SK-N-DZ (cell line): ENCODE measurements at places on chromosomes 5 and 9.

- DNase-seq, result no peak
Measured at GRCh38 chr5:143699121-143699520, 112.8 kb upstream of the HMHB1 start.

- DNase-seq, result no peak
Measured at GRCh38 chr5:179314606-179315355, 30.5 kb downstream of the ADAMTS2 start.

GRCh38 chr5:138282920-138283742 is 8.7 kb upstream of the GFRA3 start:
- DNase-seq, result peak; percentile 56

DNA sequence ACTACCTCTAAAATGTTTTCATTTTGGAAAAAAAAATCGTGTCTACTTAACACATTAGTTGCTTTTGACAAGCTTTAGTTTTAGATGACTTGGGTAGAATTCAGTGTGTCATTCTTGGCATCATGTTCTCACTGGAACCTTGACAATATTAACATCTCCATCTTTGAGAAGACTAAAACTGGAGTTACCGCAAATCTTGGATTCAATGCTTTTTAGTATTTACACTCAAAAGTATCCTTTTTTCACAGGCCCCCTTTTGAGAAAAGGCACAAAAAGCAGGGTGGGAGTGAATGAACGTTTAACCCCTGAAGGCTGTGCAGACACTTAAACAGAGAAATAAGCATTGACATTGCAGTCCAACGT is 549.1 kb downstream of the CSNK1G3 start:
- no peak for DNase-seq

- DNase-seq, result peak; percentile 56
Measured at GRCh38 chr5:149268928-149269557, 2.6 kb upstream of the AFAP1L1 start.

DNA sequence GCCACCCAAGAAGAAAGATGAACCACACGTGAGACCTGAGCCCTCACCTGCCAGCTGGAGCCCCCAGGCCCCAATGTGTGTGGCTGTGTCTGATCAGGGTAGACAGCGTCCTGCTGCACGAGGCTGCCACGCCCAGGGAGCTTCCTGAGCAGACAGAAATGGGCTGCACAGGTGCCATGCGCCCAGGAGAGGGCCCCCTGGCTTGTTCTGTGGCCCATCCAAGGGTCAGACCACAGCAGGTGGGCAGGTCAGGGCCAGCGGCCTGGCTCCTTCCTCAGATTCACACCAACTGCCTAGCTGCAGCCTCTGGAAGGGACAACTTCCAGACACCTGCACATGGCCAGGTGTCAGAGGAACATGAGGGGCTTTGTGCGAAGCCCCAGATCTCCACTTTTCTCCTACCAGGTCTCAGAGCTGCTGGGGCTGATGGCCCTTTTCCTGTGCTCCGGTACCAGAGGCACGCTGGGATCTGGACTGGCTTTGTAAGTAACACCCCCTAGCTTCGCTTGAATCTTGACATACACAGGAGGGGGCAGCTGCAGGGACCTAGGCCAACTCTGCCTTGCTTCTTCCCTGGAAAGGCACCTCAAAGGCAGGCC is 10.8 kb downstream of the SARDH start:
- peak; percentile 26 for DNase-seq

DNA sequence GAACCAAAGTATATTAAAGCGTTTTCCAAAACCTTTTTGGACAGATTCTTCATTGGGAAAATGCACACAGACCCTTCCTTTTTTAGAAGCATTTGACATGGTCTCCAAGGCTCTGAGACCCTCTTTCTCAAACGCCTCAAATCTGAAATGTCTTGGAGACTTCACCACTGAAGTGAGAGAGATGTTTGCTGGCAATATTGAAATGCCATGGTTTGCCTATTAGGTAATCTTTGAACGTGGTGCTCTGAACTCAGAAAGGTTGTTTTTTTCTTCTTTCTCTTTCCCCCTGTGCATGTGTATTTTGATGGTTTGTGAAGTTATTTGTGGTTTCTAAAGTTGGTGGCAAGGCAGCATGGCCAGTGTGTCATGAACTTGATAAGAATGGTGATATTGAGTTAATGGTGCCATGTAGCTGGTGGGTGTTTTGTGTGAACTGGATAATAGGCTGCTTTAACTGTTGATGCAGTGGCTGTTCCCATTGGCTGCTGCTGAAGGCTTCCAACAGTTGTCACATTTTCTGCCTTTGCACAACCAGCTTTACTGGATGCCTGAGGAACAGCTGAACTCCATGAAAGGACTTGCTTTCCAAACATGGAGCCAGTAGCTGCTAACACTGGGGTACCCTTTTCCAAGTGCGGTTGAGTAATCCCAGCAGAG is 1.7 kb downstream of the PALM2AKAP2 start:
- no peak for DNase-seq

GRCh38 chr5:35745193-35745592 is 111.5 kb upstream of the IL7R start:
- DNase-seq, result no peak

DNA sequence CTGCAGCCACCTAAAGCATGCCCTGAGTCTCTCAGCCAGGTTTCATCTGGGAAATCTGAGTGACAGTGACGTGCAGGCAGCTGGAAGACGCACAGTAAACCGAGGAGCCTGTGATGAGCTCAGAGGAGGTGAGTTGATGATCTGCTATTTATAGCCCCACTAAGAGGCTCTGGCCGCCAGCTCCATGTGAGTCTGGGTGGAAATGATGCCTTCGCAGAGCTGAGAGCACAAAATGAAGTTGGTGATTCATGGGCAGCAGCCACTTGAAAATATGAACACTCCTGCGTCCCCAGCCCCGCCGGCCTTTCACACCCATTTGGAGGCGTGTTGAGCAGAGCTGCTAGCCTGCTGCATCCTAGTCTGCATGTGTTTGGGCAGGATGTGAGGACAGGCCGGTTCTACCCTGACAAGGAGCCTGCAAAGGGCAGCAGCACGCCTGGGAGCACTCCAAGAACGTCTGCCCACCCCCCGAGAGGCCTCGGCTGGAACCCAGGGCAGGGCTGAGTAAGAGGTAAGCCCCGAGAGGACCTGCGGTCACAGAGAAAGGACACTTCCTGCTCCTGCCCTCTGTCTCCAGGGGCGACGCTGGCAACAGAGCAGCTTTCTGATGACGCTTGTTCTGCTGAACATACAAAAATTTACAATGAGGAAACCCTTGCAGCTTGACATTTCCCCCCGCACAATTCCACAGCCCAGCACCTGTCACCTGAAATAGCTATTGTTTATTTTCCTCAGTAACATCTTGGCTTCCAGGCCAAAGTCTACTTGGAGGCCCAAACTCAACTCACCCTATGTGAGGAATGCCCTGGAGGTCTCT is 25.1 kb upstream of the CDKN2AIPNL start:
- DNase-seq, result peak; percentile 28

DNA sequence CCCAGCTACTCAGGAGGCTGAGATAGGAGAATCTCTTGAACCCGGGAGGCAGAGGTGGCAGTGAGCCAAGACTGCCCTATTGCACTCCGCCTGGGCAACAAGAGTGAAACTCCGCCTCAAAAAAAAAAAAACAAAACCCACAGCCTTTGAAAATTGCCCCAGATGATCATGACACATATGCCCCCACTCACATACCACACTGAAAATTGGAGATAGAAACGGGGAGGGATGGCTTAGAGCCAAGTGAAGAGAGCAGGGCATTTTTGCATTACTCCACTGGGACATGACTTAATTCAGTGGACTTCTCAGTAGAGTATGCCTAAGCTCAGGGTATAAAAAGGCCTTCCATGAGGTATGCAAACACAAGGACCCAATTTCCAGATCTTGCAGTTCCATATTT is 309.3 kb downstream of the BNC2 start:
- no peak for DNase-seq

DNA sequence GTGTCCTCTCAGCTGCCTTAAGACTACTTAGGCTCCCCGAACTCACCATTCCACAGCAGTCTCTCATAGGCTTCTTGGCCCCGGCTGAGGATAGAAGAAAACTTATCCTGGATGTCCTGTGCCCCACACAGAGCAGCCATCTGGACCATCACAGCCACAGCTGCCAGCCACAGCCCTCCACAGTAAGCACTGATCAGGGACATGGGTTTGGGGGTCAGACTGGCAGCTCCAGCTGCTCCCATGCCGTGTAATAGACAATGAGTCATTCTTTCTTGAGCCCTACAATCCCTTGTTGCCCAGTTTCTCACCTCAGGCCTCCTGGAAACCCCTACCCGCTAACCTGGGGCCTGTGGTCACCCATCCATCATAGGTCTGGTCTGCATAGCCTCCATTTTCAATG is 5.7 kb downstream of the CREB3 start:
- DNase-seq, result no peak

DNA sequence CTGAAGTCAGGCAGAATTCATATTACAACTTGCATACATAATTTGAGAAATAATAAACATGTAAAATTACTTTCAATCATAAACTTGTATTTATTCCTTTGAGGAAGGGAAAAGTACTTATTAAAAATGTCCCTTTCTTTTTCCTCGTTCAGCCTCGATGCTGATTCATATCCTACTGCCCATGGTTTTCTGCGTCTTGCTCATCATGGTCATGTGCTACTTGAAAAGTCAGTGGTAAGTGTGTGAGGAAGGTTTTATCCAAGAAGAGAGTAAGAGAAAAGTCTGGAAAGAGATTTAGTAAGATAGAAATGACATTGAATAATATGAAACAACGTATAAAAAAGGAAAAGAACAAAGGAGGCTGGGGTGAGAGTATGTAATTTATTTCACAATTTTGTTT is 85.9 kb downstream of the OSMR start:
- no peak for DNase-seq

- no peak for DNase-seq
Measured at GRCh38 chr9:121169094-121169601, 32.5 kb downstream of the RAB14 start.

- DNase-seq, result peak; percentile 74
Measured at GRCh38 chr5:177113566-177114424, 19.8 kb upstream of the NSD1 start.

DNA sequence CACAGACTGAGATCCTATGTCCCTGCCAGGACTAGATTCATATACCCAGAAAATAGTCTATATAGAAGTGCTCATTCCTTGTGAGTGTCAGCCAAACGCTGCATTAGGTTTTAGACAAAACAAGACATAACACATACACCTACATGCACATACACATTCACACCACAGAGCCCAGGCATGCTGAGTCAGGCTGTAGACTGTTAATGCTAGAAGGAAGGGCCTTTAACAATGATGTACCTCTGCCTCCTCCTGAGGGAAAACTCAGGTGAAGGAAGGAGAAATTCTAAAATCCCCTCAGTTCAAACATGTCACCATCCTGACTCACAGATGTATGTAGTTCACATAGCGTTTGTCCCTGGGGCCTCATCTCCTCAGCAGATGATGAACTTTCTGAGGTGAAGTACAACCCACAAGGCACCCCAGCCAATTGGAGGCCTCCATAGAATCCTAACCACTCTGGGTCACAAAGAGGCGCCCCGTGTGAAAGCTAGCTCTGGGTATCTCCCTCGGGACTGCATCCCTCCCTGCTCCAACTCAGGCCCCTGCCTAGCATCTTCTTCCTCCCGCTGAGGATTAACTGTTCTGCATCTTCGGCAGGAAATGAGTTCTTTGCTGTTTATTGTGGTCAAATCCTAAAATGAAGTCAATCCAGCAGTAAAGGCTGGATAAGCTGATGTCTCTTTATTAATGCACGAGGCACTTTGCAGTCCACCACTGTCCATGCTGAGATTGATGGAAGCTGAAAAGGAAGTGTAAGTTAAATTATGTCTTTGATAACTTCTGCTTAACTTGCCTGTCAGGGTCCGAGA is 40.8 kb upstream of the FSTL4 start:
- no peak for DNase-seq

- no peak for DNase-seq
Measured at GRCh38 chr5:41193456-41194205, 19.7 kb downstream of the C6 start.

DNA sequence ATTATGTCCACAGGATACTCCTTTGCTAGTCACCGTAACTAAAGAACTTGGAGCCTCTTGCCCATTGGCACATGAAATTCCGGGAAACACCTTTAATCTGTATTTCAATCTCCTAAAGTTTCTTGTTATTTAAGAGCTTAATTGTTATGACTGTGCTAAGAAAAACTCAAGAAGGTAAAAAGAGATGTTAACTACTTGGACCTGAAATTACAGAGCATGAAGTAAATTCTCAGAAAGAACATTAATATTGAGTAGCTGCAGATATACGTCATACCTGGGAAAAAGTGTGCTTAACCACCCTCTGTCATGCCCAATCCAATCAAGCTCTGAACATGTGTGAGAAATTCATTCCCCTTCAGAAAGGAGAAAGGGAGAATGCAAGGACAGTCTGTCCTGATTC is 394.9 kb upstream of the PTGER4 start:
- no peak for DNase-seq

DNA sequence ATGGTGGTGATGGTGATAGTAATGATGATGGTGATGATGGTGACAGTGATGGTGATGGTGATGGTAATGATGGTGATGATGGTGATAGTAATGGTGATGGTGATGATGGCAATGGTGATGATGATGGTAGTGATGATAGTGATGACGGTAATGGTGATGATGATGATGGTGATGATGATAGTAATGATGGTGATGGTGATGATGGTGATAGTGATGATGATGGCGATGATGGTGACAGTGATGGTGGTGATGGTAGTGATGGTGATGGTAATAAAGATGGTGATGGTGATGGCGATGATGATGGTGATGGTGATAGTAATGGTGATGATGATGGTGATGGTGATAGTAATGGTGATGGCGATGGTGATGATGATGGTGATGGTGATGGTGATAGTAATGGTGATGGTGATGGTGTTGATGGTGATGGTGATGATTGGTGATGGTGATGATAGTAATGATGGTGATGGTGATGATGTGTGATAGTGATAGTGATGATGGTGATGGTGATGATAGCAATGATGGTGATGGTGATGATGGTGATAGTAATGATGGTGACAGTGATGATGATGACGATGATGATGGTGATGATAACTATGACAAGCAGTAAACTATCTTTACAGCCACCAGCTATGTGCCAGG is 38.6 kb downstream of the PHF2 start:
- no peak for DNase-seq

DNA sequence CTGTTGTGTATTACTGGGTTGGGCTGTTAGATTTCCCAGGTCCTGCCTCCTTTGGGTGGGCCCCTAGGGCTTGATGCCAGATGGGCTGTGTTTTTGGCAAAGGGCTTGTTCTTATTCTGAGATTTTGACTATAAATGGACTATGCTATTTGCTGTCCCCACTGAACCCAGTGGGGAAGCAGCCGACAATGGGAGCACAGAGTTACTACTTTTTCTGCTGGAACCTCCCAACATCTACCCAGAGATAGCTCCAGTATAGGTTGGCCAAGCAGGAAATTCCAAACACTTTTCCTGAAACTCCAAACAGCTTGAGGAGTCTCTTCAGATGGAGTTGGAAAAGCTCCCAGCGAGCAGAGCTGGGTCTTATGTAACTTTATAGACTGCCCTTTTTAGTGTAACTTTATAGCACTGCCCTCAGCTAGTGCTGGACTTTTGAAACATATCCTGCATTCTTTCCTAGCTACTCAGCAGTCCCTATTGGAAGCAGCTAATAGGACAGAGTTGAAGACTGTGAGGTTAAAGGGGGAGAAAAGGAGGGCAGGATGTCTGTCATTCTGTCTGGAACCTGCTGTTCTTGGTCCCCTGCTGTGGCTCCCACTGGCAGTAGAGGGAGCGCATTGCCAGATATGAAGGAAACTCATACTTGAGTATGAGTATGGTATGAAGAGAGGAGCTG is 21.0 kb downstream of the RUSC2 start:
- no peak for DNase-seq
